ENCODE measurements at places on chromosomes 6 and 20.

- no peak for DNase-seq
Observed at GRCh38 chr6:17484201-17484849, 90.9 kb downstream of the CAP2 start.

GRCh38 chr6:130859161-130859867 lies 32.1 kb downstream of the SMLR1 start:
- DNase-seq, result no peak

DNA sequence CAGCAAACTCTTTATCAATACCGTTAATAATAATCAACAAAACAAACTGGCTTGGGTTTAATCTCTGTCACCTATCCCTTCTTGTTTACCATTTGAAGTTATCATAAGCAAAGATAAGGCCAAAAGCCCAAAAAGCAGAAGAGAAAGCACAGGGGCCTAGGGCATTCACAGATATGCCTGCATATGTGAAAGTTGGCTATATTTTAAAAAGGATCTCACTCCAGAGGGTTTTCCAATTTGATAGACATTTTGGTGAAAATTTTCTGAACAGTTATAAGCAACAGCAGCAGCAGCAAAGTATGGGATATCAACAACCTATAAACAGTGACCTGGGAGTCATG lies 101.1 kb downstream of the ATXN1 start:
- DNase-seq, result no peak

GRCh38 chr6:47456536-47456975 lies 21.0 kb upstream of the CD2AP start:
- no peak for DNase-seq

DNA sequence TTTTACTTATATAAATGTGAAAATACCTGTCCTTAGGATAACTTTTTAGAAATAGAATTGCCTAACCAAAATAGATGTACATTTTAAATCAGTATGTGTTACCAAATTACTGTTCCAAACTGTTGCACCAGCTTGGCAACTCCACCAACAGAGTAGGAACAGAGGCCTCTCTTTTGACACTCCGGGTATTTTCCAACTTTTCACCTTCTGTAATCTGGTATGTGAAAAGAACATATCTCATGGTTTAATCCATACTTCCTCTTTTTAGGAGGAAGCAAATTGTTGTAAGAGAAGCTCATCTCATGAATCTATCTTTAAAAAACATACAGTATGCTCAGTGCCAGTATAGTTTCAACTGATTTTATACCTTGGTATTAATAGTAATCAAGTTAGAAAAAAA lies 24.9 kb downstream of the RNF144B start:
- no peak for DNase-seq

- DNase-seq, result no peak
Observed at GRCh38 chr6:138428944-138429598, 25.0 kb downstream of the HEBP2 start.

- DNase-seq, result no peak
Observed at GRCh38 chr6:131488780-131489179, 84.2 kb upstream of the ARG1 start.

- DNase-seq, result no peak
Observed at GRCh38 chr6:125913864-125914351, 42.7 kb upstream of the HINT3 start.
